ENCODE measurements at places on chromosomes 3 and 15. TPM values are rescaled to one million over a fixed set of nuclear protein-coding genes. Genes with fewer than 3 reads are reported as not detected.

The ACKR4 gene
- total RNA-seq: 0.19 TPM

The OIP5 gene
- total RNA-seq: 15.5 TPM

The HEG1 gene
- 13.1 TPM for total RNA-seq

The SYNPR gene
- not detected for total RNA-seq

The ANKRD34C gene
- total RNA-seq: not detected

The ESYT3 gene
- 0.28 TPM for total RNA-seq

The CFAP100 gene
- not detected for total RNA-seq

The SENP8 gene
- total RNA-seq: 3.5 TPM

The ETV5 gene
- 14.2 TPM for total RNA-seq

The MFAP1 gene
- 18.4 TPM for total RNA-seq

The UBP1 gene
- total RNA-seq: 41.4 TPM

The CCR2 gene
- not detected for total RNA-seq

The CHRNA3 gene
- total RNA-seq: 0.09 TPM

The ZNF770 gene
- total RNA-seq: 29.1 TPM

The MED12L gene
- 0.05 TPM for total RNA-seq

The PLAAT1 gene
- 2.0 TPM for total RNA-seq

The C3orf70 gene
- total RNA-seq: not detected

The UBAP1L gene
- 0.35 TPM for total RNA-seq

The CHRM5 gene
- total RNA-seq: not detected

The LRRC49 gene
- total RNA-seq: 8.8 TPM

The CERS3 gene
- 14.1 TPM for total RNA-seq

The ZFYVE19 gene
- 39.7 TPM for total RNA-seq

The MESP2 gene
- 0.42 TPM for total RNA-seq

The OR5K2 gene
- total RNA-seq: not detected

The GOLGA8R gene
- total RNA-seq: 0.60 TPM

The BCL2A1 gene
- 0.35 TPM for total RNA-seq

The SNTN gene
- not detected for total RNA-seq

The ROPN1 gene
- not detected for total RNA-seq

The CLDND1 gene
- total RNA-seq: 75.1 TPM

Measured in airway epithelial cell (primary cell).